ENCODE measurements at places on chromosomes 5 and 9. TPM values are rescaled to one million over a fixed set of nuclear protein-coding genes. Genes with fewer than 3 reads are reported as not detected.

DNA sequence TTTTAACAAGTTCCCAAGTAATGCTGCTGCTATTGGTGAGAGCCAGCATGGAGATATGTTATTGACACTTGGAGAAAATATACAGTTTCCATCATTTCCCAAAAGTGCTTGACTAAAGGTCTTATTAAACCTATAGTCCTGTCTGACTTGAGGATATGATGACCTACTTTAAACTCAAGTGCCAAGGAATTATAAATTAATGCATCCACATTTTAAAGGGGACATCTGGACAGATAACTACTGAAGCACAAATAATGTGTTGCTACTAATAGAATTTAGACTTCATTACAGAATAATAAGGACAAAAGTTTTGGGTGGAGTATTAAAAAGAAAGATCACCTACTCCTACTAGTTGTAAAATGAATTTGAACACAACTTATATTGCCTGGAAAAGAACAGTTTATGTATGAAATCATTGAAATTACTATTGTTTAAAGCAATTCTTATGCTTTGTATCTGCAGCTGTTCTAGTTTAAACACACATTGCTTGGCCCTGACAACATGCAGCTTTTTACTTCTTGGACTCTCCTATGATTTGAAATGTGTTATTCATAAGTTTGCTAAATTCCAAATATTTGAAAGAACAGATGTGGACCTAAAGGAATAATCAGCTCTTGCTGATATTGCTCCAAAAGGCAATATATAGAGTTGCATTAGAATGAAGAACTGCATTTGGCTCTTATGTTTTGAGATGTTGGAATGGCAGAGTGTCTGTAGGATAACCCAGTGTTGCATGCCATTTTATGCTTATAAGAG is 73.4 kb downstream of the SGCD start:
- no peak overlapping the region for H3K4me3 ChIP-seq
- H3K27ac ChIP-seq = no peak overlapping the region

- H3K4me3 ChIP-seq = no peak overlapping the region
- no peak for DNase-seq
- H3K36me3 ChIP-seq = no peaks in the 10 kb centered on the region
- H3K4me1 ChIP-seq = no peaks in the 10 kb centered on the region
These were observed 154.0 kb downstream of the GABBR2 start for GRCh38 chr9:98554752-98555151.

GRCh38 chr9:10605388-10605787 is 7.4 kb downstream of the PTPRD start:
- DNase-seq = no peak
- no peaks in the 10 kb centered on the region for H3K36me3 ChIP-seq
- no peak overlapping the region for H3K27ac ChIP-seq
- no peaks in the 10 kb centered on the region for H3K4me1 ChIP-seq
- no peak overlapping the region for H3K4me3 ChIP-seq

DNA sequence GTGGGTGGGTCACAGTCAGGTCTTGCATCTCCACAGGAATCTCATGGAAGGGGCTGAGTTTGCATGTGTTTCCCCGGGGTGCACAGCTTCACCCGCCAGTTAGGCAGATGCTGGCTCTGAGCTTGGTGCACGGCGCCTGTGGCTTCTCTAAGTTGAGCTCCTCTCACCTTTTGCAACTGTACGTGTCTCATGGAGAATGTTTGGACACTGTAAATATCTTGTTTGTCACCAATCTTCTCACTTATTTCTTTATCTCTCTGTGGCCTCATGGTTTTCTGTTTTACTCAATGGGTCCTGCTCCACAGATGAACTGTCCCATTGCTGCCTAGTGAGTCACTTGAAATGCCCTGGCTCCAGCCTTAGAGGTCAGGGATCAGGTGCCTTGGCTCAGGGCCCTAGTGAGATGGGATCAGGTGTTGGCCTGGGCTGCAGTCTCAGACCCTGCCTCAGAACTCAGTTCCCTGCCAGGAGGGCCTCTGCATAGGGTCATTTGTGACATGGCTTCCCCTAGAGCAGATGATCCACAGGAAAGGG is 61.6 kb downstream of the WNK2 start:
- no peak overlapping the region for H3K27ac ChIP-seq
- H3K27me3 ChIP-seq = no peaks in the 10 kb centered on the region
- no peaks in the 10 kb centered on the region for H3K36me3 ChIP-seq
- DNase-seq = no peak

DNA sequence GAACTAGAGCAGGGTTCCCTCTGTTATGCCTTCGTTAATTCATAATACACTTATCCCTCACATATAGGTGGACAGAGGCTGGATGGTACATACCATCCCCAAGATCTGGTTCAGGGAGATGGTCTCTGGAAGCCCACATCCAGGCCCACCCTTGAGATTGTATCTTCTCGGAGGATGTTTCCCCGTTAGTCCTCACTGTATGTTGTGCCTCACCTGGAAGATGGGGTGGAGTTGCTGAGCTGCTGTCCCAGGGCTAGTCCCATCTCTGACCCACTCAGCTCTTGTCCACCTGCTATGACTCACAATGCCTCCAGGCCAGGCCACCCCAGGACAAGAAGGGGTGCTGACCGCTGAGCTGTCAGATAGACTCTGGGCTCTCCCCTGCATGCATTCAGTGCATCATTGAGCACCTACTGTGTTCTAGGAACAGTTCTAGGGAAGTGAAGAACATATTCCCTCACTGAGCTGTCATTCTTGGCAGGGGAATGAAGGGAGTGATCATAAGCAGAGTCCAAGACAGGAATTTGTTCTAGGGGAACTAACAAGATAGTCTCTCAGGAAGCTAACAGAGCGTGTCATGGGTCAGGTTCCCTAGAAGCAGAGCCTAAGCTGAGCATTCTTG is at the start of gene CBY3:
Gene CBY3, minus strand, starts transcription at position 255 of the 622 bp plus-strand sequence. Its CDS starts 116 bp downstream, at position 139.
- no peak for DNase-seq
- H3K27ac ChIP-seq = no peak within 1 kb of the TSS
- no peak within 1 kb of the TSS for H3K4me3 ChIP-seq
- peaks cover 33% of the 10 kb centered on the region for H3K4me1 ChIP-seq
- no peaks in the 10 kb centered on the region for H3K36me3 ChIP-seq

DNA sequence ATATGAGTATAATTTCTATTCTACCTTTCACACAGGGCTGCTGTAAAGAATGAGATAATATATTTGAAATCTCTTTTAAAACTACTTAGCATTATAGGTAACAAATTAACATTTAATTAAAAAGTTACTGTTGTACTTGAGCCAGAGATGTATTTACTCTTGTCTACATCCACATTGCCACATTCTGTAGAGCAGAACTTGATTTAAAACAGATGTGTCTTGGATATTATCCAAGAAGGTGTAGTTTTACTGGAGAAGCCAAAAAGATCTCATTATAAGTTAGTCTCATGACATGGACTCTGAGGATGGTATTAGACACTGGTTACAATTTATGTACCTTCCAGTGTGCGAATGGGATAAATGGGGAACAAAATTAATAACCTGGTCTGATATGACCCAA is 293.1 kb upstream of the CCNH start:
- H3K27me3 ChIP-seq = no peaks in the 10 kb centered on the region
- DNase-seq = no peak
- H3K4me3 ChIP-seq = no peak overlapping the region
- no peak overlapping the region for H3K27ac ChIP-seq
- H3K36me3 ChIP-seq = no peaks in the 10 kb centered on the region

GRCh38 chr5:103014983-103015382 is 105.0 kb downstream of the GIN1 start:
- no peaks in the 10 kb centered on the region for H3K4me1 ChIP-seq
- H3K4me3 ChIP-seq = no peak overlapping the region
- H3K36me3 ChIP-seq = peaks cover 6% of the 10 kb centered on the region
- H3K27ac ChIP-seq = no peak overlapping the region
- no peaks in the 10 kb centered on the region for H3K27me3 ChIP-seq
- no peak for DNase-seq

DNA sequence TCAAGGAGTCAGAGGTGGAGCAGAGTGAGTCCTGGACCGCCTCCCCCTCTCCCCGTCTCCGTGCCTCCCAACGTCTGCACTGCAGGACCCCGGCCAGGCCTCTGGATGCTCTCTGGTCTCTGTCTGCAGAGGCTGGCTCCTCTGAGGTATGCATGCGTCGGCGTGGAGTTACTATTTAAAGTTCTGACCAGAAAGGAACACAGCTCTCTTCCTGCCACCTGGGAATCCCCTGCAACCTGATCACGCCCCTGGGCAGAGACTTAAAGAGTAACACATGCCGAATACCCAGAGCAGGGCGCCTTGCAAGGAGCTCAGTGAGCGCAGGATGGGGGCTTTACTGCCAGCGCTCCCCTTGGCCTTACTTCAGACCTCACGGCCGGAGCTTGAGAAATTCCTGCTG is 16.0 kb downstream of the ANXA6 start:
- no peak for DNase-seq
- H3K4me3 ChIP-seq = no peak overlapping the region
- H3K36me3 ChIP-seq = peaks cover 13% of the 10 kb centered on the region
- no peaks in the 10 kb centered on the region for H3K27me3 ChIP-seq
- H3K4me1 ChIP-seq = peaks cover 60% of the 10 kb centered on the region

DNA sequence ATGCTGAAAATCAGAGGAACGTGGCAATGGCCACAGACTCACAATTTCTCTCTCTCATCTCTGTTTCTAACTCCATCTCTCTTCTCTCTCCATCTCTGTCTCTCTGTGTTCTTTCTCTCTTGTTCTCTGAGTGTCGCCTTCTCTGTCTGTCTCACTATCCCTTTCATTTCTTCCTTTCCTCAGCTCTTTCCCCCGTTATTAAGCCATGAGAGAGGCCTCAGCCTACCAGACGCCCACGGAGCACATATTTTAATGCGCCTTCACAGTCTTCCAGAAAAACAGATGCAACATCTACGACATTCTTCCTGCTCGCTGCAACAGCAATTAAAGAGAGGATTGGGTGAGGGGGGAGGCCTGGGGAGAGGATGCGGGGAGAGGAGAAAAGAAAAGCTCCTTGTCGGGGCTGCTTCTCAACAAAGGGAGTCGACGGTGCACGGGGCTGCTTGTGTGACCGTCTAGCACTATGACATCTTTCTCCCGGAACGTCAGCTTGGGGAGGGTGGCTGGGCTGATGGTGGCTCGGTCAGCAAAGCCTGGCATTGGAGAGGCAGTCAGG is 37.7 kb upstream of the NEURL1B start:
- peak overlapping the region; percentile 41 for H3K27ac ChIP-seq
- peaks cover 12% of the 10 kb centered on the region for H3K4me1 ChIP-seq
- no peak overlapping the region for H3K4me3 ChIP-seq
- no peaks in the 10 kb centered on the region for H3K36me3 ChIP-seq

DNA sequence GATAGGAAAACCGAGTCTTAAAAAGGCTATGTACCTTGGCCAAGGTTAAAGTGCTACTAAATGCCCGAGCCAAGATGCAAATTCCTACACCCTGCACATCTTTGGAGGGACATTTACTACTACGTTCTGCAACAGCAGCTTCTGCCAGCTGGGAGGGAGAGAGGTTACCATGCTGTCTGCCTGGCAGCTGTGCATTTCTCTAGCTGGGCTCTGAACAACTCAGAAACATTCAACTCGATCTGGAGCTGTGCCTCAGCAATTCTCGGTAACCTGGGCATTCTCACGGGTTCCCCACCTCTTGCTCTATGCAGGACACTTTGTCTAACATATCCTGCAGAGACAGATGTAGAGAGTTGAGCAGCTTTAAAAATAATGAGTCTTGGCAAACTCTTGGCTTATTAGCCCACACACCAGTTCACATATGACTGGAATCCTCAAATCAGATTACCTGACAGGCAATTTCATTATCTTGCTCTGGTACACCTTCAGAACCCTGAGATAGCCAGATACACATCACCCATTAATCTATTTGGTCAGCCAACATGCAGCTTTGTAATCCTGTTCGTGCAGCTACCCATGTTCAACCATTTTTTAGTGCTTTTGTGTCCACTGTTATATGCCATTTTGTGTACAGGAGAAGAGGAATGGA is 115.8 kb downstream of the EFNA5 start:
- no peaks in the 10 kb centered on the region for H3K4me1 ChIP-seq
- H3K36me3 ChIP-seq = no peaks in the 10 kb centered on the region
- no peak overlapping the region for H3K4me3 ChIP-seq

- H3K4me1 ChIP-seq = no peaks in the 10 kb centered on the region
- H3K27ac ChIP-seq = no peak overlapping the region
- no peaks in the 10 kb centered on the region for H3K27me3 ChIP-seq
- H3K4me3 ChIP-seq = no peak overlapping the region
- DNase-seq = no peak
These were observed 659.8 kb upstream of the MEF2C start for GRCh38 chr5:89542736-89543135.

DNA sequence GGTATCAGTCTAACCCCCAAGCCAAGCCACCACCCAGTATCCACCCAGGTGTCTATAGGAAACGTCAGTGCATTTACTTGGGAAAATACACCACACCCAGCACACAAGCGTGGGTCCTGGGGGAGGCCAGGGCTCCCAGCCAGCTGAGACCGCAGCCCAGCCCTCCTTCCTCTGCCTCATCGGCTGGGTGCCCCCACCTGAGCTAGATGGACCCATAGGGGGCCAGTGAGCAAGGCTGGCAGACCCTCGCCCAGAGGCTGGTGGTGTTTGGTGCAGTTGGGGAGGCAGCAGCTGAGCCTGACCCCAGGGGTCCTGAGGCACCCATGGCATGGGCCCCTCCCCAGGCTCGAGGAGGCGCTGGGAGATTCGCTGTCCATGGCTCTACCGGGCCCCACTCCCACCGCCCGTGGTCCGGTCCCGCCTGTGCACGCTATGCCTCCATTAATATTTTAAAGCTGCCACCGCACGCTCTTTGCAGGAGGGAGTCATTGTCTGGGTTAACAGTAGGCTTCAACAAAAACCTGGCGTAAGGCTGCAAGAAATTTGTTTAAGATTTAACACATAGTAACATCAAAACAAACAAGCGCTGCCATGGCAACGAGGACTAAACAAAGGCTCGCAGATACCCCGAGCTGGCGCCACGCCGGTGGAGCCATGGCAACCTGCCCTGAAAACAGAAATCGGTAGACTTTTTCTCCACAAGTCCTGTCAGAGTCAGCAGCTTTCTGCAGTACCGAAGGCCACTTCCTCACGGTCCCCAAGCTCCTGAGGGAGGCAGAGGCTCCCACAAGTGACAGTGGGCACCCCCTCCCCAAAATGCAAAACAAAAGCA is 20.6 kb downstream of the TPPP start:
- peaks cover 41% of the 10 kb centered on the region for H3K4me1 ChIP-seq
- H3K4me3 ChIP-seq = peak overlapping the region; percentile 15
- H3K36me3 ChIP-seq = no peaks in the 10 kb centered on the region
- H3K27ac ChIP-seq = peak overlapping the region; percentile 5

GRCh38 chr5:56815658-56816545 is 553 bp downstream of the MAP3K1 start:
- peaks cover 57% of the 10 kb centered on the region for H3K4me1 ChIP-seq
- H3K27ac ChIP-seq = peak overlapping the region; percentile 96
- H3K4me3 ChIP-seq = peak overlapping the region; percentile 83
- no peaks in the 10 kb centered on the region for H3K36me3 ChIP-seq
- no peaks in the 10 kb centered on the region for H3K27me3 ChIP-seq

PDCD1LG2 gene
- 3.6 TPM for total RNA-seq

CSF2 gene
- total RNA-seq = not detected

HEMGN gene
- not detected for total RNA-seq

ZNF300 gene
- total RNA-seq = 7.4 TPM

FOXD4 gene
- not detected for total RNA-seq

IFNA2 gene
- not detected for total RNA-seq

TEK gene
- total RNA-seq = 1.7 TPM
